ENCODE measurements at places on chromosomes 6 and 20.

DNA sequence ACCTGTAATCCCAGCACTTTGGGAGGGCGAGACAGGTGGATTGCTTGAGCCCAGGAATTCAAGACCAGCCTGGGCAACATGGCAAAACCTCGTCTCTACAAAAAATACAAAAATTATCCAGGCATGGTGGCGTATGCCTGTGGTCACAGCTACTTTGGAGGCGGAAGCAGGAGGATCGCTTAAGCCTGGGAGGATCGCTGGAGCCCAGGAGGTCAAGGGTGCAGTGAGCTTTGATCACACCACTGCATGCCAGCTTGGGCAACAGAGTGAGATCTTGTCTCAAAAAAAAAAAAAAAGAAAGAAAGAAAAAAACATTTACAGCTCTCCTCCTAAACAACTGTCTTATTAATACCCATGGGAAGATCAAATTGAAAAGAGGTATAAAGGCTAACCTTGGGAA is 8.8 kb upstream of the MYMX start:
- no peak for DNase-seq

GRCh38 chr6:139882977-139883728 is 508.7 kb upstream of the CITED2 start:
- peak; percentile 45 for DNase-seq

DNA sequence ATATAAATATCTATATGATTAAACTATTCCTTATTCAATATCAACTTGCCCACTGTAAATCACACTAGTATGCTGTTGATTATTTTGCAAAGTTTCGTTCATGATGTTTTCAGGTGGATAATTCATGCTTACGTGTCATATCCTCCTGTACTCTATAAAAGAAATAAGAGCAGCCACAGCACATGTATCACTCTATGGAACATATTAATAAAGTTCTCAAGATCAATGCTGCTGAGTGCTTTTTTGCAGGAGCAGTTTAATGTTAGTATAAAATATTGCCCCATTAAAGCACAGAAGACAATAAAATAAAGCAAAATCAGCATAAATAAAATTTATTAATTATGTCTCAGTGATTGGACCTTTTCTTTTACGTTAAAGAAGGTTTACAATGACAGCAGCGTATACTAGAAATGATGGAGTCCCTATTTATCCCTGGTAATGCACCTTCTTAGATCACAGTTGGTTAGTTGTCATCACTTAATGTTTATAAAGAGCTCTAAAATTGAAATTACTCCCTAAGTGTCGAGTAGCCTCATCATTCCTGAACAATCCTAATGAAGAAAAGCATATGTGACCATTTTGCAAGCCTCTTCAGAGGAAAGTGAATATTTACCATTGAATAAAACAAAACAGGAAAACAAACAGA is 517.7 kb downstream of the EYS start:
- DNase-seq: no peak

DNA sequence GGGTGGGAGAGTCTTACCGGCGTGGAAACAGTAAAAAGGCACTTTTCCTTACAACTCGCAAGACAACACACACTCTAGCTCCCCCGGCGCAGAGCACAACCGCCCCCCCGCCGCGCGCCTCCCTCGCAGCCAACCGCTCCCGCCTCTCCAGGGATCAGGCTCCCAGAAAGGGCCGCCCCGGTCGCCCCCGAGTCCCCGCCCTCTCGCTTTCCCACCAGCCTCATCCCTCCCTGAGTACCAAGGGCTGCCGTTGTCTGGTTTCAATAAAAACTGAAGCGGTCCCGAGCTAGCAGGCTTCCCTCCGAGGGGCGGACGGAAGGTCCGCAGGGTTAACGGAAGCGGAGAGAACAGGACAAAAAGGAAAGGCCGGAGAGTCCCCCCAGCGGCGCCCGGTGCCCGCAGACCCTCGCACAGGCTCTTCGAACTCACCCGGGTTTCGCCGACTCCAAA is 804 bp downstream of the ELOVL5 start:
- peak; percentile 72 for DNase-seq

GRCh38 chr6:46184114-46184513 is 13.3 kb upstream of the ENPP5 start:
- DNase-seq: no peak

- DNase-seq: no peak
These were observed 3.6 kb upstream of the MYLK2 start for GRCh38 chr20:31815408-31816188.

GRCh38 chr6:24734166-24734565 is 15.2 kb upstream of the C6orf62 start:
- no peak for DNase-seq

Data from KBM-7 (cell line).